ENCODE measurements at places on chromosomes 2 and 18.
A peak's percentile ranks its signal among the peaks of the same experiment; 100 is the strongest.

DNA sequence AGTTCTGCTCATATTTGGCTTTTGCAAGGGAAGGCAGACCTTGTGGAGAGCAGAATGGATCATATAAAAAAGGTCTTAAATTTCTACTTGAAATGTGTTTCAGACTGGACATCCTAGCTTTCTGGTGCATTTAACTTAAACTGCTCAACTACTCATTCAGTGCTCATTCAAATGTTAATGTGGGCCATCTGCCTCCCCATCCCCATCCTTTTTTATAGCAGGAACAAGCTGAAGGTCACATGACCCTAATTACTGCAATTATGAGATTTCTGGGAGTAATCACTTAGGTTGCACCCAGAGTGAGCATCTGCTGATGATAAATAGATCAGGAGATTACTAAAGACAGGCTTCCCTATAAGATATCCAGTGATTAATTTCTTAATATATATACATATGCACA, 96.1 kb downstream of the MAP2 start:
- DNase-seq: no peak

GRCh38 chr18:72444798-72445155, 99.4 kb downstream of the CBLN2 start:
- DNase-seq: no peak

- DNase-seq: no peak
These were observed 1.1 kb upstream of the GAL3ST2 start for GRCh38 chr2:241775223-241776177.

- no peak for DNase-seq
These were observed 55.0 kb downstream of the KCNG2 start for GRCh38 chr18:79852561-79853302.

DNA sequence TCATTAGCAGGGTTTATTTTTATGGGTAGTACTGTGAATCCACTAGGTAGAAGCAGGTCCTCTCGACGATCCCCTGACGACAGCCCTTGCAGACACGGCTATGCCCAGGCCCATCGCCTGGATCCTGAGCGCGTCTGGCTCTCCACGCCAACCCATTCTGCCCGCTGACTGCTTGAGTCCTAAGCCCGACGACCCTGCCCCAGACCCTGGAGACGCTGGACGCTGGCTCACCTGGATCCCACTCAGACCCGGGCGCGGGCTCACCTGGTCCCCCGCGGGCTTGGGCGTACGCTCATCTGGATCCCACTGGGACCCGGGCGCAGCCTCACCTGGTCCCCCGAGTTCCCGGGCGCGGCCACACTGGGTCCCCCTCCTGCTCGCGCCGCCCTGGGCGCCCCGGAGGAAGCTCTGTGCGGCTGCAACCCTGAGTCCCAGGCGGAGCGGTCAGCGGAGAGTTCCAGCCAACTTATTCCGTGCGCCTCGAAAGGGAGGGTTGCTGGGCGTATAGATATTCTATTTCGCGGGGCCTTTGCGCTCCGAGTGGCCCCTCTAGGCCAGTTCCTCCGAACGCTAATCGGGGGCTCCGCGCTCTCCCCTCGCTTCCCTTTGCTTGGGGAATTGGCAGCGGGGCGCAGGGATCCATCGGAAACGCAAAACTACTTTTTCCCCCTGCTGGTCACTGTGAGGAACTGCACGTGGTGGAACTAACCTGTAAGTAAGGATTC, 22.4 kb upstream of the RMP24 start:
- peak; percentile 17 for DNase-seq

- DNase-seq: no peak
These were observed 1641.3 kb upstream of the SLC39A10 start for GRCh38 chr2:194015751-194016150.
